ENCODE measurements at places on chromosomes 7 and 10. TPM values are rescaled to one million over a fixed set of nuclear protein-coding genes. Genes with fewer than 3 reads are reported as not detected.

The HOXA6 gene
- 4.6 TPM for total RNA-seq

The REEP3 gene
- total RNA-seq: 50.9 TPM

The MSMB gene
- 5.3 TPM for total RNA-seq

The TMEM130 gene
- total RNA-seq: 2.9 TPM

DNA sequence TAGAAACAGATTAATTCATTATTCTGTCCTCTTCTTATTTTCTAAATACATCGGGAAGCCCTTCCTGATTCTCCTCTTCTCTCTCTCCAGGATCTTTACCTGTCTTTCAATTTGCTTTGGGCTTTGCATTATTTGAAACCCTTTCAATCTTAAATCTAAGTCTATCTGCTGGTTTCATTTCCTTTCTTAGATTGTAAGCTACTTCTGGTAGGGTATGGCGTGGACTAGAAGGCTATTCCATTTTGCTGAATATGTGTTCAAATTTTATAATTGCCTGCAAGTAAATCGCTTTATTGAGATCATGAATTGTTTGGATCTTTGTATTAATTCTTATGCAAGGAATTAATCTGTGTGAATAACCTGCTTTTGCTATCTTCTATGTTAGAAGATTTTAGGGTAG is 11.1 kb downstream of the STAM start:
- no peaks in the 10 kb centered on the region for H3K27me3 ChIP-seq
- DNase-seq: no peak
- H3K4me3 ChIP-seq: no peak overlapping the region
- no peaks in the 10 kb centered on the region for H3K36me3 ChIP-seq
- H3K27ac ChIP-seq: no peak overlapping the region
- peaks cover 34% of the 10 kb centered on the region for H3K4me1 ChIP-seq

- DNase-seq: no peak
- H3K36me3 ChIP-seq: no peaks in the 10 kb centered on the region
- no peak overlapping the region for H3K4me3 ChIP-seq
- H3K27ac ChIP-seq: no peak overlapping the region
- no peaks in the 10 kb centered on the region for H3K27me3 ChIP-seq
- peaks cover 4% of the 10 kb centered on the region for H3K4me1 ChIP-seq
Measured at GRCh38 chr7:22250390-22250789, 106.6 kb downstream of the RAPGEF5 start.

- H3K36me3 ChIP-seq: peaks cover 7% of the 10 kb centered on the region
- no peak overlapping the region for H3K4me3 ChIP-seq
- H3K27me3 ChIP-seq: no peaks in the 10 kb centered on the region
- no peak for DNase-seq
- H3K27ac ChIP-seq: no peak overlapping the region
Measured at GRCh38 chr7:4733936-4734528, 41.4 kb upstream of the AP5Z1 start.
